ENCODE measurements at places on chromosomes 4 and X.

DNA sequence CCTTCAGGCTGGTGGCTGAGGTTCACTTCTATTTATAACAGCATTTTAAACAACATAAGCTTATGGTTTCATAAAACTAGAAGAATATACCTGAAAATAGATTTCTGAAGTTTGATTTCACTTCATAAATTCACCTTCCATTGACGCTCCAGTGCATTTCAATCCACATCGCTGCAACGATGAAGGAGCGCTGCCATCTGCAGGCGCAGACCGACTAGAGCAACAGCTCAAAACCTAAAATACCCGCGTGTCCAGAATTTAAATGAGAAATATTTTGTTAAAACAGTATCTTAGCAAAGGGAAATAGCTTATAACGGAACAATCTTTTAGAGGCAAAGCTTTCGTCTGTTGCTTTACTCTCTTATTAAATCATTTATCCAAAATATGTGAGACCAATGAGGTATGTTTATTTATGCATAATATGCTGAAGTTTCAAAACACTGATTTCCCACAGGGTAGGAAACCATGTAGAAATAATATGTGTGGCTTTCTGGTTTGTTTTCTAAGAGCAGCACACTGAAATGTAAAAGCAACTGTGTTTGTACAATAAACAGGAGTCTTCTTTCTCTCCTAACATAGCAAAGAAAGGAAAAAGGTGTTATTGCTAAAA is 816.4 kb upstream of the FRG1 start:
- DNase-seq = peak; percentile 0

GRCh38 chr4:17920681-17921080 is 100.9 kb downstream of the LCORL start:
- no peak for DNase-seq

DNA sequence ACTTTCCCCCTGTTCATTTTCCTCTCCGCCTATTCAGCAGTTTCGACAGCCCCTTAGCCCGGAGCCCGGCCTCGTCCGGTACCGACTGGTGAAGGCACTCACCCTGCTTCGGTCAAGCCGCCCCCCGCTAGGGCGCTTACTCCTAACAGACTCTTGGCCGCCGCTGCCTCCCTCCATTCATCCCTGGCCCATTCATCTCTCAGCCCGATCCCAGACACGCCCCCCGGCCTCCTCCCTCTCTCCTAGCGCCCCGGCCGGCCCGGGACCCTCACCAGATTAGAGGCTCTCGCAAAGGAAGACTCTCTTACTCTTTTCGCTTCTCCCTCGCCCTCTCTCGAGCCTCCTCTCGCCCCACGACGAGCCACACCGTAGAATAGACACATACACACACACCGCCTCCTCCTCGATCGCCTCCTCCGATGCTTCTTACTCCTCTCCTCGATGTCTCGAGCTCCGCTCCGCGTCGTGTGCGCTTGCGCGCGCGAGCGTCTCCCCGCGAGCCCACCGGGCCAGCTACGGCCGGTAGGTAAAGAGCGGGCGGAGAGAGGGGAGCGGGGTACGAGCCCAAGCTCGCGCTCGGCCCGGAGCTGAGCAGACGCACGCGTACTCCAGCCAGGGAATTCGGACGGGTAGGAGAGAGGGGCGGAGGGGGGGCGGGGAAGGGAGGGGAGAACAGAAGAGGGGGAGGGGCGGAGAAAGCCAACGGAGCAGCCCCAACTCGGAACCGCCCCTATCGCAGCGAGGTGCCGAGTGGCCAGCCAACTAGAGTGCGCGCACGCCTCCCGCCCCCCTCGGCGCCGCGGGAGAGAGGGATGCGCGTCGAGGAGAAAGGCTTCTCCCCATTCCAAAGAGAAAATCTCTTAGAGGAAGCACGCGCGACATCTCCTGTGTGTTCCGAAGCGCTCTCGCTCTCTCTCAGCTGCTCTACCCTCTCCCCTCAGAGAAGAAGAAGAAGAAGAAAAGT is at the start of gene WNK3:
Gene WNK3, minus strand, starts transcription at position 633 of the 964 bp plus-strand sequence.
- peak; percentile 59 for DNase-seq

- no peak for DNase-seq
Observed at GRCh38 chr4:89254847-89255246, 52.8 kb downstream of the GPRIN3 start.

GRCh38 chr4:112895811-112896608 is 153.4 kb upstream of the ANK2 start:
- DNase-seq = peak; percentile 54

DNA sequence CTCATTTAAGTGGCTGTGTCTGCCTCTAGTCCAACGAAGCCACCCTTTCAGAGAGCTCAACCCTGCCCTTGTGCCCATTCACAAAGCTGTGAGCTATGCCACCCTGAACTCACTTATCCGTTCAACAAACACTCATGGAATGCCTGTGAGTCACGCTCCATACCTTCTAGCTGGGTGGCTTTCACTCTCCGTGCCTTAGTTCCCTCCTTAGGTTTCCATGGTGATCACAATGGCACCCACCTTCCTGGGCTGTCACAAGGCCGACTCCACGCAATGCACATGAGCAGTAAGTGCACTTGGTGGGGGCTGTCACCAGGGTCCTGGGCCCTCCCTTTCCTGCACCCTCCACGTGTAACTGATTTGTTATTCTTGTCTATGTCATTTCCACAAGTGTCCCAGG is 37.2 kb upstream of the PPP2R2C start:
- DNase-seq = no peak

DNA sequence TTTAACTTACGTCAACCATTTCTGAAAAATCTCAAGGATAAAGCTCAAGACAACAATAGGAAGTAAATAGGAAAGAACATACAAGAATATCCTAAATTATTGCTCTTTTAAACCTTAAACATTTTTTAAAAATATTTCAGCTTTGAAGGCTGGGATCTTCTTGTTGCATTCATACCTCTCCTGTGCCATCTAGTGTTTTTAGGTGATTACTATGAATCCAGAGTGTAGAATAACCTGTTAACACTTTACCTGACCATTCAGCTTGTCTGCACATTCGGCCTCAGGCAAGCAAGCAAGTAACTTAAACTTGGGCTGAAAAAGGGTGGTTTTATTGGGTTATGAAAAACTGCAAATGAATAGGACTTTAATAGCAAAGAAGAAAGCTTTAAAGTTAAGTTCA is 507.8 kb upstream of the INTU start:
- DNase-seq = peak; percentile 22

GRCh38 chrX:134886002-134886596 is 104.7 kb upstream of the SMIM10 start:
- DNase-seq = no peak

GRCh38 chrX:5306654-5307121 is 922.0 kb downstream of the NLGN4X start:
- DNase-seq = no peak

DNA sequence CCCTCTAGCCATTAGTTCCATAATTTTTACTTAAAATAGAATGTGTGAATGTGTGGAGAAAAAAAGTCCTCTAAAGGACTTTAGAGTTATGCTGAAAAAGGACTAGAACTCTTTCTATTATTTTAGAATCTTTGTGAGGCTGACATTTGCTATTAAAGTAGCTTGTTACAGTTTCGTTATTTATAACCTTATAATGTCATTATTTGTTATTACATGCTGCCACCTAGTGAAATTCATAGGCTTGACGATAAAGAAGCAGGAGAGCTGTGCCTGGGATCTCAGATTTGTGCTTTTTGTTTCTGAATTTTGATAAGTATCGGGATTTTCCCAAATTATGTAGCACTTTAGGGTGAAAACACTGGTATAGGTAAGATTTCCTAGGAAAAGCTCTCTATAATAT is 38.5 kb upstream of the TAPT1 start:
- DNase-seq = peak; percentile 16

DNA sequence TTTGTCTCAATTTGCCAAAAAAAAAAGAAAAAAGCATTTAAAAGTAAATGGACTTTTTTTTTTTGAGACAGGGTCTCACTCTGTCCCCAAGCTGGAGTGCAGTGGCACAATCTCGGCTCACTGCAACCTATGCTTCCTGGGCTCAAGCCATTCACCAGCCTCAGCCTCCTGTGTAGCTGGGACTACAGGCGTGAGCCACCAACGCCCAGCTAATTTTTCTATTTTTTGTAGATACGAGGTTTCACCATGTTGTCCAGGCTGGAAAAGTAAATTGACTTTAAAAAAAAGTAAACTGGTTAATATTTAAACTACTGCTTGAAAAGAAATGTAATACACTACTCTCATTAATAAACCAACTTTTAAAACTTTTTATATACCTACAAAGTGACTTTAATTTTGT is 5.9 kb downstream of the AIFM1 start:
- no peak for DNase-seq

GRCh38 chrX:53266914-53267313 is 14.5 kb downstream of the IQSEC2 start:
- DNase-seq = no peak

DNA sequence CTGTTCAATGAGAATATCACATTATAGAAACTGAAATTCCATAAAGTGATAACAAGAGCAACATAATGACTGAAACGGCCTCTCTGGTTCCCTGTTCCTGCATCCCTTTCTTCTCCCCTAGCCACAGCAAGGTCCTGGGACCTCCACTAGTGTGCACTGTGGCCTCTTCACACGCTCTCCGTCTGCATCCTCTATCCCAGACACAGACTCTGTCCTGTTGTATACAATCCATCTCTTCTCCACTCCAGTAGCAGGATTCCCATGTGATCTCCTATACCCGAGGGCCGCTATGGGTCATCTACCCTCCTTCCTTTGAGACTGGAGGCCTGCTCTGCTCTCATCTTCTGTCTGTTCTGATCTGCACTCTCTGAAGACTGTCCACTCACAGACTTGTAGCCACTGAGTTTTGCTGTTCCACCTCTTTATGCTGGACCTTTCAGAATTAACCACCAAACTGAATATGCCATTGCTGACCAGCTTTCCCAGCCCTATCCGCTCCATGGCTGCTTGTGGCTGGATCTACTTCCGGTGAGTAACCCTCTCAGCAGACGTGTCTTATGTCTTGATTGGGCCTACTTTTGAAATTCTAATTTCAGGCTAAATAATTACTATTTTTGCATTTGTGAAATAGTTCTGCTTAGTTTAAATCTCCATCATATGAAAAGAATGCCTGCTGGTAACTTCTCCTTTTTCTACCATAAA is 105.1 kb upstream of the NAP1L5 start:
- DNase-seq = no peak

DNA sequence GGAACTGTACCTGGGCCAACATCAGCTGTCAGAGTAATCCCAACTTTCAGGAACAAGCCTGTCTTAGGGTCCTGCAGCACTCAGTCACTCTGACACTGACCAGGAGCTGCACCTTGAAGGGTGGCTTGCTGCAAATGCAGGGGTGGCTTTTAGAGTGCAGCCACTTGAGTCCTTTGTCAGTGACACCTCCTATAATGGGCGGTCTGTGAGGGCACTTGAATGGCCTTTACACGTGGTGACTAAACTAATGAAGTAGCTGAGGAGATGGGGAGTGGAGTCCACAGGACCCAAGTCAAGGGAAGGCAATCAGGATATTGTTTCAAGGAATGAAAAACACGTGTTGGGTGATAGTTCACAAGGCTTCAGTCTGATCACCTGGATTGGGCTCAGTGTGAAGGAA is 11.1 kb upstream of the LNX1 start:
- DNase-seq = no peak

DNA sequence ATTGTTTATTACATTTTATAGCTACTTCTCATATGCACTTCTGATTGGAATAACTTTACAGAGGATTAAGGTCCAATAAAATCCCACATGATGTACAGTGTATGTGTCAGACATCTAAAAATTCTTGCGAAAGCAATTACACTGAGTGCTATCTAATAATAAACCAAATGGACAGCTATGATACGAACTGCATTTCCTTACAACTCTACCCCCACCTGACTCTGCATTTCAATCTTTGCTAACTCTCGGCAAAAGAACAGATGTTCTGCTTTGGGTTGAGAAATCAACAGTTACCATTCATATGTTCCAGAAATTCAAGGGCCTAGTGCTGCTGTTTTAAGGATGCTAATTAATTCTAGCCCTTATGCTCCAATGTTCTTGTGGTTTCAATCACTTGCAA is 287.9 kb upstream of the NOCT start:
- no peak for DNase-seq

- peak; percentile 10 for DNase-seq
Observed at GRCh38 chr4:177281351-177281909, 28.2 kb upstream of the NEIL3 start.

DNA sequence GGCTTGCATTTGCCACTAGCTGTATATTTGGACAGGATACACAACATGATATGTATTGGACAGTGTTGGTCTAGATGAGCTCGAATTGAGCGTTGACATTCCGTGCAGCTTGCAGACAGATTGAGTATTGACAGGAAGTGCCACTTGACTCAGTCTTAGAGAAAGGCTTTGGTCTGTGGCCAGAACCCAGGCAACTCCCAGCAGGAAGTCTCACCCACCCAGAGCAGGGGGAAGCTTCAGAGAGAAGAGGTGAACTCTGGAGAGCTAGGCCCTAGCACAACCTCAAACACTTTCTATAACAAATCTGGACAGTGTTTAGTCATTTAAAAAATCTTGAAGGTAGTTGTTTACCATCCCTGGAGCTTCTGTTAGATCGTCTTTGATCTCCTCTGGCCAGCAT is 280.5 kb downstream of the FBXW7 start:
- peak; percentile 19 for DNase-seq

DNA sequence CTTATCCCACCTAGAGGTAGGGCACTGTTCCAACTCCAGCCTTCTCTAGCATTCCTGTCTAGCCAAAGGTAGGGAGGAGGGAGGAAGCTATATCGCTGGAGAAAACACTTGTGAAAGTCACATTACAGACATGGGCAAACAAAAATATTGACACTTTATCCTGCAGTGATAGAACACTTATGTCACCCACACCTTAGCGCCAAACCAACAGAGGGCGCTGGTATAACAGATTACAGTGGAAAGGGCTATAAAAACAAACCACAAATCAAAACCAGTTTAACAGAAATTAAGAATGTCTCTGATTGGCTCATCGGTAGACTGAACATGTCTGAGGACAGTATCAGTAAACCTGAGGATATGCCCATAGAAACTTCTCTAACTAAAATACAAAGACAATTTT is 451.3 kb downstream of the TLL1 start:
- DNase-seq = no peak

- DNase-seq = peak; percentile 79
Observed at GRCh38 chr4:98778206-98778605, 119.8 kb upstream of the TSPAN5 start.

DNA sequence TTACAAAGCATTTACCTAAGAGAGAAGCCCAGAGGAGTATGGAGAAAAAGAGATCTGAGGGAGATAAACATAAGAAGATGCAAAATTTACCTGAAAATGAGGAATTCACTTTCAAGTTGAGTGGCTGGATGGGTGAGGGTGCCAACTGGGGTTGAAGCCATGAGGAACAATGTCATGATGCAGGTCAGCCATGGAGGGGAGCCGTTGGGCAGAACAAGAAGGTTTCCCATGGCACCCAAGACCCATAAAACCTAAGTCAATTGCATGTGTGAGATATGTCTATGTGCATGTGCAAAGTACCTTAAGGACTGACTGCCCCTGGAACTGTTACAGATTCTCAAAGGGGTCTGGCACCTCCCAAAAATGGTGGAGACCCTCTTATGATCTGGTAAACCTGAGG is 46.6 kb upstream of the PRRG1 start:
- no peak for DNase-seq

DNA sequence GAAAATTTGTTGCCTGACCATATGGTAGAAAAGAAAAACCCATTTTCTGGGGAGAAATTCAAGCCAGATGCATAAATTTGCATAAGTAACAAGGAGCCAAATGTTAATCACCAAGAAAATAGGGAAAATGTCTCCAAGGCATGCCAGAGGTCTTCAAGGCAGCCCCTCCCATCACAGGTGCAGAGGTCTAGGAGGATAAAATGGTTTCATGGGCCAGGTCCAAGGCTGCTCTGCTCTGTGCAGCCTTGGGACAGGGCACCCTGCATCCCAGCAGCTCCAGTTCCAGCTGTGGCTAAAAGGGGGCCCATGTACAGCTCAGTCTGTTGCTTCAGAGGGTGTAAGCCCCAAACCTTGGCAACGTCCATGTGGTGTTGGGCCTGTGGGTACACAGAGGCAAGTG is 200.0 kb downstream of the LARP7 start:
- no peak for DNase-seq
